ENCODE measurements at places on chromosomes 2 and 18.

GRCh38 chr2:237727363-237727762 is 71.2 kb upstream of the RBM44 start:
- DNase-seq, result no peak

DNA sequence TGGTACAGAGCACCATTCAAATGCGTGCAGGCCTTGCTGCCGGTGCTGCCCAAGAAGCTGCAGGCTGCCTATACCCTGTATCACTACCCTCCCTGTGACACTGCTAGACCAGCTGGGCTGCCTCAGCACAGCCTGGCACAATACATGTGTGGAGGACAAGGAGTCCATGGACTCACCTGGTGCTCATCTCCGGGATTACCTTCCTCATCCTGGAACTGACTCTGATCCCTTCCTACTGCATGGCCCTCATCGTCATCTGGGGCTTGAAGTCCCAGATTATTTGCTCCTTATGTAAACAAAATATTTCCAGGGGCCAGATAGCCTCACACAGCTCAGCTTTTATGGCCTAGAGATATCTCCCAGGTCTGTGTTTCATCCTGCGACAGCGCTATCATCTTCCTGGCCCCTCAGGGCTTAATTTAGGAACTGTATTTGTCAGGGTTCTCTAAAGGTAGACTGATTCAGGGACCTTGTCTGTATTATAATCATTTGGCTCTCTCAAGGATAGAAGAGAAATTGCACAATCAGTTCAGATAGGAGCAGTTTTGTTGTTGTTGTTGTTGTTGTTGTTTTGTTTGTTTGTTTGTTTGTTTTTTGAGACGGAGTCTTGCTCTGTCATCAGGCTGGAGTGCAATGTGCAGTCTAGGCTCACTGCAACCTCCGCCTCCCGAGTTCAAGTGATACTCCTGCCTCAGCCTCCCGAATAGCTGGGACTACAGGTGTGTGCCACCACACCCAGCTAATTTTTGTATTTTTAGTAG is 42.9 kb downstream of the WDR75 start:
- no peak for DNase-seq

GRCh38 chr2:205744074-205744591 is 61.8 kb downstream of the NRP2 start:
- no peak for DNase-seq

DNA sequence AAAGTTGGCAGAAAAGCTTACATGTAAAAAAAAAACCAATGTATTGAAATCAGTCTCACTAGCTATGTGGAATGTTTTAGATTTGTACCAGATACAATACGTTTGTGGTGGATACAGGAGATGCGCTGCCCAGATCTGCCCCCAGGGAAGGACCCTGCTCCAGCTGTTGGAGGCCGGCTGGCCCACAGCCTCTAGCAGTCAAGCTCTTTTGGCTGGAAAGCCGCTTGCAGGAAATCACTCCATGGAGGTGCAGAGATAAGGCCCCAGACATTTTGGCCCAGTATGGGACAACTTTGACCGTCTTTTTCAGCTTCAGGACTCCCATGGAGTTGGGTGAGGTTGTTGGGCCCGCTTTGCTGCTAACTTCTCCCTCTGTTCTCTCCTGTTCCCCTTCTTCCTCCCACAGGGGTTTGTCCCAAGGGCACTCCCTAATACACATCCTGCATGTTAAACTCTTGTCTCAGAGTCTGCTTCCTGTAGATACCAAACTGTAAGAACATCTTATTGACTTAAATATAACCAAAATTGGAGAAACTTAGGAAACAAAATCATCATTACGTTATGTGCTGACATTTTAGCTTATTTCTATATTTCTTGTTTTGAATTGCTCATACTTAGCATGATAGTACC is 1.7 kb upstream of the QPCT start:
- DNase-seq, result no peak

DNA sequence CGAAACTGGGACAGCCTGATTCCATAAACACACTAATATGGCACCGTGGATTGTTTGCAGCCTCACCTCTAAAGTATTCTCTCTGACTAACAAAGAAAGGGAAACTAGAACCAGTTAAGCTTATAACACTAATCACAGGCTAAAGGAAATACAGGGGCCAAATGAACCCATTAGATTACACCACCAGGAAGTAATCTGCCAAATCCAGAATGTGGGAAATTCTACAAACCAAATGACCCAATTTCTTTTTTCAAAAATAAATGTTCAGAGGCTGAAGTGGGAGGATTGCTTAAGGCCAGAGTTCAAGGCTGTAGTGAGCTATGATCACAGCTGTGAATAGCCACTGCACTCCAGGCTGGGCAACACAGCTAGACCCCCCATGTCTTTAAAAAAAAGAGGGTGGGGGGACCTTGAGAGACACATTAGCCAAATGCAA is 1.5 kb upstream of the MPPE1 start:
- DNase-seq, result no peak

Data from OCI-LY7 (cell line).